K562 (cell line): ENCODE measurements at places on chromosomes 1 and 21.

DNA sequence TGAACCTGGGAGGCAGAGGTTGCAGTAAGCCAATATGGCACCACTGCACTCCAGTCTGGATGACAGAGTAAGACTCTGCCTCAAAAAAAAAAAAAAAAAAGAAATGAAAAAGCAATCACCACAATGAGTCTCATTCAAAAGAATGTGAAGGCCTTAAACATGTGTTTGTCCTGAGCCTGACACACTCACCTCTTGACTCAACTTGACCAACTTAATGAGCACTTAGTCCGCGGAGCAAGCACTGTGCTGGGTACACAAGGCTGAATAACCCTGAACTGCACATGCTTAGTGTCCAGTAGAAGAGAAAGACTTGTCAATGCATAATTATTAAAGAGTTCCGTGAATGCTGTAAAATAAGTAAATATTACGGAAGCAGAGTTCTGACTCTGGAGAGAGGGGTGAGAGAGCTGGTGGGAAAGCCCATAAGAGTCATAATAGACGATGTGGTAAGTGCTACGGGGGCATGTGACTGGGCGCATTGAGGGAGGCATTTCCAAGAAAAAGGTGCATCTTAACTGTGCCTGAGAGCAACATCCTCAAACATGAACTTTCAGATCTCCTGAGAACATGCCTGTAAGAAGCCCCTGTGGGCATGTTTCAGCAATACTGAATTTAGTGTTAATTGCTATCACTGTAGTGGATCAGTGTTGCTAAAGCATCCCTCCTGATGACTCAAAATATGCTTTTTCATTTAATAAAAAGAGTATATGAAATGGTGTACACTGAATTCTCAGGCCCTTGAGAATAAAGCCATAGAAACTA is 27.2 kb downstream of the MCOLN2 start:
- DNase-seq: no peak

DNA sequence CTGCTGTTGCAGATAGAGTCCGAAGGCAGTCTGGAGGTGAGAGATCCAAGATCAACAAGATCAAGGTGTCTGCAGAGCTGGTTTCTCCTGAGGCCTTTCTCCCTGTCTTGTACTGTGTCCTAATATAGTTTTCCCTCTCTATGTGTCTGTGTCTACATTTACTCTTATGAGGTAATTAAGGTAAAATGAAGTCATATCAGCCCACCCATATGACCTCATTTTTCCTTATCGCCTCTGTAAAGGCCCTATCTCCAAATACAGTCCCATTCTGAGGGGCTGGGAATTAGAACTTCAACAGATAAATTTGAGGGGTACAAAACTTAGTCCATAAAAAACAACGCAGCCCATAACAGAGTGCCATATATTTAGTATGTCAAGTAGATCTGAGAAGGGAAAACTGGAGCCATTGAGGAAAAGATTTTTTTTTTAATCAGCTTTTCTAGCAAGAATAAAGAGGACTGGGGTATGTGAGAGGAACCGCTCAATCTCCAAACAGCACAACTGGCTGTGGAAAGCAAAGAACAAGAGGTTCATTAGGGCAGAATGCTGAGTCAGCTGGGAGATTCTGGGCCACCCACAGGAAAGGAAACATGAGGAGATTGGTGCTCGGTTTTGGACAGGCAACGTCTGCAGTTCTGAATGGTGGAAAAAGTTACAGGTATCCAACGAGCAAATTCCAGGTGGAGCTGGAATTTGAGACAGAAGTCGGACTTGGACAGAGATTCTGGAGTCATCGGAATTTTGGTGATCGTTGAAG is 65.7 kb downstream of the MAP3K21 start:
- DNase-seq: no peak

DNA sequence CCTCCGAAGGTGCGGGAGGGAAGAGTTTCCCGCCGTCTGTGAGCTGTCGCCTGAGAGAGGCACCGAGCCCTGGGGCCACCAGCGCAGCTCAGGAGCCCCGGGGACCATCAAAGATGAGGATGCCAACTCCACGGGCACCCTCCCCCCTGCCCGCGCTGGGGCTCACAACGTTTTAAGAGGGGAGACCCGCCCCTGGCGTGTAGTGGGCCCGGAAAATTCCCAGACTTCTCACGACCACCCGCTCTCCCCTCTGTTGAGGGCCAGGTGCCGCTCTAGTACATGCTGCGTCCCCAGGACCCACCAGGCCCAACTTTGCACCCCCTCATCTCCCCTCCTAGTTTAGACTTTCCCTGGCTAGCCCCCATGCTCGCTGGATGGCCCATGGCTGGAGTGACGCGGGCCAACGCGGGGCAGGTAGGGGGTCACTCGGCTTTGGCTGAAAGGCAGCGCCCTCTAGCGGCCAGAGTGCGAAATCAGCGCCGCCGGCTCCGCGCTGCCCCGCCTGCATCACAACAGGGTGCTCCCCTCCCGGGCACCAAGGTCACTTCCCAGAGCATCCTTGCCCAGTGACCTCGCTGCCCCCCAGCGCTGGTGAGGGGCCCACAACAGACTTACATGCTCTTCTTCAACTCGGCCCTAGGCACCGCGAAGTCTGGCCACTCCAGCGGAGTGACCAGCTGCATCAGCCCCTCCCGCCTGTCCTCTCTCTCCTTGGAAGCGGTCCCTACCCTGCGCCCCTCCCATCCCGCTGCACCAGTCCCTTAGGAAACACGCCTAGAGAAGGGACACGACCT is 1.8 kb downstream of the CD160 start:
- DNase-seq: peak; percentile 74

DNA sequence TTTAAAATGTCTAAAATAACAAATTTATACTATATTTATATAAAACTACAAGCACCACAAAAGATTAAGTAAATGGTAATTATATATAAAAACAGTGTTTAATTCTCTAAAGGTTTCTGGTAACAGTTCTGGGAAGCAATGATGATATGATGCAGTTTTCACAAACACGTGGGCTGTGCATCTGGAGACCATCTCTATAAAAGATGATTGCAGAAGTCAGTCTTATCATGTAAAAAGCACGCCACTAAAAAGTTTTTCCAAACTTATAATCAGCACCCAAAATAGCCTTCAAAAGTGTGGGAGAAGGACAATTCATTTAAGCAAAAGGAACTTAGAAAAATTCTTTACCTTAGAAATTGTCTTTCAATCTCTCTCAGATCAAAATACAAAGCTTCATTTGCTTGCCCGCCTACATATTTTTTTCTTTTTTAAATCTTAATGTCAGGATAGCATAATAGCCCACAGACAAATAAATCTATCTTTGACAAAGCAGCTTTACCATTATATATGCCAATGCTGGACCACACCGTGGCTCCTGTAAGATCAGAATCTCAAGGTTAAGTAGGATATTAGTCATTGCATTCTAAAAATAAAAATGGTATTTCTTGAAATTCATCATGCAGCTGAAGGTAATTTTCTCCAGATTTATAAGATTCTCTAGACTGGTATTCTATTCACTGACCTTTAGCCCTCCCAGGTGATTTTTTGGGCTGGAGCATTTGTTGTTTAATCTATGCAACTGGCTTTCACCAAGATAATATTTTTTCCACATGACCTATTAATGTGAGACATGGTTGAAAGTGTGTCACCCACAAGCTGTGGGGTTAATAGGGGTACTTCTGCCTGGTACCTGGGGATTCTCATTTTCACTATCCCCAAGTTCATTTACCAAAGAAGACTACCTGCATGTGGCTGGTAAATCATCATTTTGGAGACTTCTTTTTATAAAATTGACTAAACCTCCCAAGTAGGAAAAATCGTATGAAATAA is 189.6 kb upstream of the ST6GALNAC5 start:
- DNase-seq: no peak

DNA sequence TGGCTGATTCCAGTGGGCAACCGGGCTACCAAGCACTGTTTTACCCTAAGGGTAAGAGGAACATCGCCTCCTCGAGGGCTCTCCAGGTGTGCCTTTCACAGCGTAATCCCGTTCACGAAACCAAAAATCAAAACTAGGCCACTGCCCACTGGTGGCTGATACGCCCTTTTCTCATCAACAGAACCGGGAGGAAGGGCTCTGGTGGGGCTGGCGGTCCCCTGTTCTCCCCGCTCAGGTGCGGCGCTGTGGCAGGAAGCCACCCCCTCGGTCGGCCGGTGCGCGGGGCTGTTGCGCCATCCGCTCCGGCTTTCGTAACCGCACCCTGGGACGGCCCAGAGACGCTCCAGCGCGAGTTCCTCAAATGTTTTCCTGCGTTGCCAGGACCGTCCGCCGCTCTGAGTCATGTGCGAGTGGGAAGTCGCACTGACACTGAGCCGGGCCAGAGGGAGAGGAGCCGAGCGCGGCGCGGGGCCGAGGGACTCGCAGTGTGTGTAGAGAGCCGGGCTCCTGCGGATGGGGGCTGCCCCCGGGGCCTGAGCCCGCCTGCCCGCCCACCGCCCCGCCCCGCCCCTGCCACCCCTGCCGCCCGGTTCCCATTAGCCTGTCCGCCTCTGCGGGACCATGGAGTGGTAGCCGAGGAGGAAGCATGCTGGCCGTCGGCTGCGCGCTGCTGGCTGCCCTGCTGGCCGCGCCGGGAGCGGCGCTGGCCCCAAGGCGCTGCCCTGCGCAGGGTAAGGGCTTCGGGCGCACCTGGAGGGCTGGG is at the start of gene IL6R:
Gene IL6R, plus strand, starts transcription at position 360 of the 763 bp plus-strand sequence. Its CDS starts 287 bp downstream, at position 647.
- peak; percentile 80 for DNase-seq

DNA sequence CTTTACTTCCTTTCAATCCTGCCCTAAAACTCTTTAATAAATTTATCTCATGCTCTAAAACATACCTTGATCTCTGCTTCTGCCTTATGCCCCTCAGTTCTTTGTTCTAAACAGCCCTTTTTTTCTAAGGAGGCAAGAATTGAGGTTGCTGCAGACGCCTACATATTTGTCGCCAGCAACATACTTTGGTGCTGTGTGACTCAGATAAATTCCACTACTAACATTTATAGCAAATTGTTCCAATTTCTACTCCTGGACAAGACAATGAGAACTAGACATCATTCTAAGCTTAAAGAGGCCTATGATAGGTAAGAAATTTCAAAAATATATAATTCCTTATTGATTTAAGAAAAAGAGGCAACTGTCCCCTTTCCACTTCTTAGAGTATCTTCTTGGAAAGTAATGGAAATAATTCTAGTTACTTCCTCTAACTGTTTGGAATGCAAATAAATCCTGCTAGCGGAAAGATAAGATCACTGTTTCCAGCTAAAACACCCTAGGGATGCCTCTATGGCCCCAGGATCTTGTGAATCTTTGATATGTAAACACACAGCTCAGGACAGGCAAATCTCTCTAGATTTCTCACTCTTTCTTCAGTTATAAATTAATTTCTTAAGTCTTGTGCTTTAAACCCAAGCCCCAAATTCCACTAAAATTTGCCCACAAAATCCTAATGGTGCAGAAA is 869.1 kb downstream of the KCNT2 start:
- DNase-seq: no peak

- no peak for DNase-seq
Observed at GRCh38 chr1:51100264-51100880, 1.7 kb upstream of the C1orf185 start.

GRCh38 chr1:18740617-18741016 is 110.0 kb downstream of the PAX7 start:
- DNase-seq: no peak
